ENCODE measurements at places on chromosomes 6 and 20. TPM values are rescaled to one million over a fixed set of nuclear protein-coding genes. Genes with fewer than 3 reads are reported as not detected.

DNA sequence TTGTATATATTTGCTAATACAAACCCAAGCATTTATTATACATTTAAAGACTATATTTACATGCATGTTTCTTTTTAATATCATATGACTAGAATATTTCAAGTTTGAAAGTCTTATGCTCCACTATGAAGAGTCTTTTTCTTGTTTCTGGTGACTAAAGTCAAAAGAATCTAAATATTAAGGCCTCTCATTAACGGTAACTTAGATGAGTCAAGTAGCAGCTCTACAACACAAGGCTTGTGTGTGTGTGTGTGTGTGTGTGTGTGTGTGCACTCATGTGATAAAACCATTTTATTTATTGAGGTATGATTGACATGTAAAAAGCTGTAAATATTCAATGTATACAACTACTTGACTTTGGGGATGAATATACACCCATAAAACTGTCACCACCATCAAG is 275.6 kb downstream of the TFAP2B start:
- no peak overlapping the region for H3K4me3 ChIP-seq
- no peaks in the 10 kb centered on the region for H3K4me1 ChIP-seq
- no peak for DNase-seq
- H3K27me3 ChIP-seq = no peaks in the 10 kb centered on the region
- H3K27ac ChIP-seq = no peak overlapping the region

ADGRF5 gene
- total RNA-seq = 18.7 TPM

OR12D3 gene
- not detected for total RNA-seq

GRCh38 chr20:50298554-50299324 is 108.1 kb downstream of the CEBPB start:
- H3K36me3 ChIP-seq = no peaks in the 10 kb centered on the region
- no peak overlapping the region for H3K27ac ChIP-seq
- peak; percentile 9 for DNase-seq
- H3K27me3 ChIP-seq = no peaks in the 10 kb centered on the region

HLA-DQB2 gene
- not detected for total RNA-seq
